ENCODE measurements at places on chromosomes 5 and 9.

DNA sequence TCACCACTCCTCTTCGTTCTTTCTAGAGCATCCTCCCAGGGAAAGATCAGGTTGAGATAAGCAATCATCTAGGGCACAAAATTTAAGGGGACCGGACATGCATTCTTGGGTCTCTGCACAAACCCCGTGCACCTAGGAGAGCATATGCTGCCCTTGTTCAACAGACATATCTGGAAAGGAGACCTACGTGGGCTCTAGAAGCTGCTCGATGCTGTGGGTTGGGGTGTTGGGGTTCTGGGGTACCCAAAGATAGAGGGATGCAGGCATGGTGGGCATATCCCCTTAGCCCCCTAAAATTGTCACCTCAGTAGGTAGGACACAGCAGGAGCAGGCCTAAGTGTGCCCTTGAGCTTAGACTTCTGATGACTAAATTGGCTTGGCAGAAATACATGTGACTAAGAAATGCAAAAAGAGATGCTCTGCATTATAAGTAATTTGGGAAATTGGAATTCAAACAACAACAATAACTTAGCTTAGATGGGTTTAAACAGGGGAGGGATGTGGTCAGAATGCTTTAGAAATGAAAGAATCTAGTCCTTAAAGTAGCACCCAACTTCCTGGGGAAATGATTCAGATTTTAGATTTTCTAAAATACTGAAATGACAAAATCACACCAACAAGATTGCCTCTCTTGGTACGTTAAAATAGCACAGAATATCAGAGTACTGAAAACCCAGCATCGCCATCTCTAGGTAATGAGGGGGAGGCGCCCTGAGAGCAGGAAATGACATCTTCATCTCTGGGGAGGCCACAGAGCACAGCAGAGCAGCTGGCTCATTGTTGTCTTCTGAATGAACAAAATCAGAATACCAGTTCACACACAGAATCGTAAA, 172.3 kb downstream of the GNA14 start:
- peak; percentile 10 for DNase-seq

DNA sequence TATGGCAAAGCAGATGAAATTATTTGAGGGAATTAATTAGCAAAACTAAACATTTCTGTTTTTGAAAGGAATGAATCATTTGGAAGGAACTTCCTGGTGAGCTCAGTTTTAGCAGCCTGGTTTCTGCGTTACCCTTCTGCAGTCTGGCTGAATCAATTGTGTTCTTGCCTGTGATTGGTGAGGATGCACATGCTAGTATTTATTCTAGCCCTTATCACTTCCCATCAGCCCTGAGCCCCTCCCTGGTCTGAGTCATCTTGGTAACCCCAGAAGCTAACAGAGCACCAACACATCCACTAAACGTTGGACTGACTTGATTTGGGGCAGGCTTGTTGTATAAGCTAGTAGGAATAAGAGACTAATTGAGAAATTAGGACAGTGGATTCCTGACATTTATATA, 6.6 kb downstream of the TJP2 start:
- DNase-seq = no peak

- no peak for DNase-seq
These were observed 16.7 kb downstream of the SLC36A1 start for GRCh38 chr5:151464101-151464500.

DNA sequence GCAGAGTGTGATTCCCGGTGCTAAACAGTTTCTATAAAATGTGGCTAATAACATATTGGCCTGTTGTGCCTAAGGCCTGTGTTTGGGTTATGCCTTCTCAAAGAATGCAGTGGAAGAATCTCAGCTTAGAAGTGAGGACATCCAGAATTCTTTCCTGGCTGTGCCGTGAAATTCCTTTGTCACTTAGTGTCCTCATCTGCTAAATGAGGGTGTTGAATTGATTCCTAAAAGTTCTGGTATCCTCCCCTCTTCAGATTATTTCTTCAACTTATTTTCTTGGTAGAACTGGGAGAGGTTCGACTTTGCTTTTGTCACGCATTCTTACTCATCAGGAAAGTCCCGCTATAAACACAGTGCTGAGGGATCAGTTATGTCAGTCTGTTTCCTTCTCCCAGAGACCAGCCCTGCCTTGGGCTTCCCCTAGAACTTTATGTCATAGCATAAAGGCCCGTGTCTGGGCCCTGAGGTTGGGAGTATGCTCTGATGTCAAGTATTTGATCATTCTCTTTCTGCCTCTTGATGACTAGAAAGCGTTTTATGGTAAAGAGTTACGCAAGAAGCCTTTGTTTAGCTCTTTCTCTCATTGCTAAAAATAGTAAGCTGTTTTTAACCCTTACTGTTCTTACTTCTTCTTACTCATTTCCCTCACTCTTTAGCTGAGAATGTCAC, 29.5 kb downstream of the MTAP start:
- no peak for DNase-seq

- no peak for DNase-seq
These were observed 22.5 kb upstream of the SHB start for GRCh38 chr9:38091310-38092199.

- no peak for DNase-seq
These were observed 219.7 kb upstream of the CD180 start for GRCh38 chr5:67416133-67416937.

DNA sequence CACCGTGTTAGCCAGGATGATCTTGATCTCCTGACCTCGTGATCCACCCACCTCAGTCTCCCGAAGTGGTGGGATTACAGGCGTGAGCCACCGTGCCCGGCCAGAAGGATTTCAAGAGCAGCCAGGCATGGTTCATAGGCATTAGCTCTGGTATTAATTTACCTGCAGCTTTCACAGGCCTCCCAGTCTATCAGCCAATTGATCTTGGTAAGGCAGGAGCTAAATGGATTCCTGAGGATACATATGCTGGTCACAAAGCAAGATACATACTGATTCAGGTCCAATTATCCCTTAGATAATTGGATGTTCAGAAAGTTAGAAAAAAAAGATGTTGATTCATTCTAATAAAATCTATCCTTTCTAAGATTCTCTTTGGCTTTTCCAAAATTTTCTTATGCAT, 487.1 kb downstream of the TLE1 start:
- DNase-seq = no peak
